ENCODE measurements at places on chromosomes 12 and 14.

GRCh38 chr12:85627584-85627983 is 208.6 kb downstream of the RASSF9 start:
- DNase-seq: peak; percentile 63

DNA sequence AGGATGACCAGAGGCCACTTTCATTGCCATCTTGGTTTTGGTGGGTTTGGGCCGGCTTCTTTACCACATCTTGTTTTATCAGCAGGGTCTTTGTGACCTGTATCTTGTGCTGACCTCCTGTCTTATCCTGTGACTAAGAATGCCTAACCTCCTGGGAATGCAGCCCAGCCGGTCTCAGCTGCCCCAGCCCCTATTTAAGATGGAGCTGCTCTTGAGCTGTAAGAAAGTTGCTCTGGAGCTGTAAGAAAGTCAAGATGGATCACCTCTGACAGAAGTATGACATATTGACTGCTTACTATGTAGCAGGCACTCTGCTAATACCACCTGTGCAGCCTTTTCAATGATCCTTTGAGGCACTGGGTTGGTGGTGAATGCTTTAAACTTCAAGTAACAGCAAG is 52.1 kb downstream of the RIN3 start:
- no peak for DNase-seq

- no peak for DNase-seq
Observed at GRCh38 chr14:38238332-38238731, 17.6 kb downstream of the CLEC14A start.

GRCh38 chr14:95301527-95302187 is 18.1 kb downstream of the CLMN start:
- no peak for DNase-seq

GRCh38 chr12:79085106-79085682 is 220.6 kb downstream of the SYT1 start:
- DNase-seq: no peak

DNA sequence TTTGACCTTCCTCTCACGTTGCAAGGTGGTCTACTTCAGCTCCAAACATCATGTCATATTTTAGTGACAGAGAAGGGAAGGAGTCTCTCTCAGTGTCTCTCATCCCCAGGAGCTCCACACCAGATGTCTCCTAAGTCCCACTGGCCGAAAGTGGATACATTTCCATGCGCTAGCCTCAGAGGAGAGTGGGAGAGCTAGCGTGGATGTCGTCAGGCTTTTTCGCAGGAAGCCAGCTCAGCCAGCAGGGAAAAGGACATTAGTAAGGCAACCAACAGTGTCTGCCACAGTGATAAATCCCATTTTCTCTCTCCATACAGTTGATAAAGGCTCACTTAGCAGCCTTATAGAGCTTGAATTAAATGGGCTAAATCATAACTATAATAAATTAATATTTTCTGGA is 155.7 kb downstream of the PELI2 start:
- no peak for DNase-seq

DNA sequence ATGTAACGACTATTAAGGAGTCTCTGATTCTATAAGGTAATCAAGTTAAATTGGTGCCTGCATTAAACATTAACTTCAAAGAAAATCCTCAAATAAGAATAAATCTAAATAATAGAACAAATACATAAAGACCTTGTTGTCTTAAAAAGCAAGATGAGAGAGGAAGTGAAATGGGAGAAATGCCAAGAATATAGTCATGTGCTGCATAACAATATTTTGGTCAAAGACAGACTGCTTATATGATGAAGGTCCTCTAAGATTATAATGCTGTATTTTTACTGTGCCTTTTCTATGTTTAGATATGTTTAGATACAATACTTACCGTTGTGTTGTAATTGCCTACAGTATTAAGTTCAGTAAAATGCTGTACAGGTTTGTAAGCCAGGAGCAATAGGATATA is 213.6 kb downstream of the C12orf42 start:
- no peak for DNase-seq

GRCh38 chr14:32761381-32761968 is 177.2 kb upstream of the NPAS3 start:
- peak; percentile 9 for DNase-seq

Data from HS-5 (cell line).